ENCODE measurements at places on chromosomes 12 and 14.

DNA sequence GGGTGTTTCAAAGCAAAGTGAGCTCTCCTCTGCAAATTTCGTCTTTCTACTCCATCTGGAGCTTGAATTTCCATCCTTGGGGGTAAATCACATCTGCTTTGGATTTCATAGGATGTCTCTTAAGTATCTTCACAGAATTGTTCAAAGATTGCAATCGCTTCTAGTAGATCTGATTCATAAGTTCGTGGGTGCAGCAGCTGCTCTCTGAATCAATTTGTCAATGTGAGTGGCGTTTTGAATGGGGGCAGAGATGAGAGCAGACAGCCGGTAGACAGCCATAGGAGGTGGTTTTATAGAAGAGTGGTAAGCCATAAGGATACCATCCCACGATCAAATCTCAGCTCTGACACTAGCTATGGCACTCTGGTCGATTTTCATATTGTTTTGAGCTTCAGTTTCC, 146.0 kb upstream of the RPH3A start:
- DNase-seq: no peak

DNA sequence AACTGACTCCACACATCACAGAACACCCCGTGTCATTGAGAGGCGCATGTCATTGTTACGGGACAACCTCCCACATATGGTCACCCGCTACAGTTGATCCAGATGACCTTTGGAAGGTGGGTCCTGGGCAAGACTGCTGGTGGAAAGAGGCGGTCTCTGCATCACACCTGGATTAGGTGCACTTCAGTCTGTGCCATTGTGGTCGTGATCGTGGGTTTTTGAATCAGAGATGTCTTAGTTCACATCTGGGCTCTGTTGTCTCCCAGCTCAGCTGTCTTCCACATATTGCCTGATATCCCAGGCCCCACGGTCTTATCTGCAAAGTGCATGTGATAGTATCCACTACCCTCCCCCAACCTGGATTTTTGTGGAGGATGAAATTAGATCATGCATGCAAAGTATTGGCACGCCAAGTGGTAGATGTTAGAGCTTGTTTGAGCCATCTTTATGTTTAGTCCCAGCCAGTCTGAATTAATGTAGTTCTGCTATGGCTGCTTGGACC, 208.7 kb upstream of the FOXN3 start:
- DNase-seq: no peak

DNA sequence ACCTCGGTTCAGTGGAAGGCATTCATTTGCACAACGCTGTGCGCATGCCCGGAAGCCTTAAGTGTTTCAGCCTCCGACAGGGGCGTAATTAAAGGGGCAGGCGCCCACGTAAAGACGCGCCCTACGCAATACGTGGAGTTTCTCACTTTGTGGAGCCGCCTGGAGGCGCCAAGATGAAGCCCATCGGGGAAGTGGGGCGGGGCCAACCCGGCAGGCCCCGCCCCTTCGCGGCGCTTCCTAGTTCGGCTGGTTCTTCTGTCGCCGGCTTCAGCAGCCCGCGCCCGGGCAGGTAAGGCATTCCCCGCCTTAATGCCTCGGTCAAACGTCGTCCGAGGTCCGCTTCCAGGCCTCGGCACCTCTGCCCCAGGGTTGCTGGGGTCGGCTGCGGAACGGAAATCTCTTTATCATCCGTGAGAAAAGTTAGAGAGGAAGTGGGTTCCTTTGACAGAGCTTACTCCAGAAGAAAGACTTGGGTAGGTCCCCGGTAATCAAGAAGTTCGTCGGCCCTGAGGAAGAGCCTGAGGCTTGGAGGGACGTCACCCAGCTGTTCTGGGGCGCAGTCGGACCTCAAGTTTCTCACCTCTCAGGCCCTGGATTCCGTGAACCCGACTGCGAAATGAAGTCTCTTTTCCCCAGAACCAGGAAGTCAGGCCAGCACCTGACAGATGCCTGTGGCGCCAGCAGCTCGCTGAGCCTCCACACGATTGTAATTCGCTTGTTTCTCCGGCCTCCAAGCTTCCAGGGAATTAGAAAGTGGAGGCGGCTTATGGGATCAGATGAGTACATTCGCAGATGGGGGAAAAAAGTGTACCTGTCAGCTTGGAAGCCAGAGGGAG, at the start of the genes IRAK4 and PUS7L:
TSS of gene IRAK4 (plus strand) at position 224 of the 836 bp plus-strand sequence. CDS start 9,161 bp downstream, outside the sequence.
TSS of gene PUS7L (minus strand) at position 63 of the 836 bp plus-strand sequence. CDS start 3,545 bp downstream, outside the sequence.
- peak; percentile 96 for DNase-seq

- no peak for DNase-seq
These were observed 239.0 kb downstream of the SLC16A7 start for GRCh38 chr12:59834659-59835474.

- no peak for DNase-seq
These were observed 11.1 kb upstream of the MARK3 start for GRCh38 chr14:103374121-103374520.

- DNase-seq: no peak
These were observed 2.5 kb downstream of the SLC38A1 start for GRCh38 chr12:46266382-46266791.

- DNase-seq: no peak
These were observed 1.5 kb upstream of the KCNH3 start for GRCh38 chr12:49537231-49537751.

DNA sequence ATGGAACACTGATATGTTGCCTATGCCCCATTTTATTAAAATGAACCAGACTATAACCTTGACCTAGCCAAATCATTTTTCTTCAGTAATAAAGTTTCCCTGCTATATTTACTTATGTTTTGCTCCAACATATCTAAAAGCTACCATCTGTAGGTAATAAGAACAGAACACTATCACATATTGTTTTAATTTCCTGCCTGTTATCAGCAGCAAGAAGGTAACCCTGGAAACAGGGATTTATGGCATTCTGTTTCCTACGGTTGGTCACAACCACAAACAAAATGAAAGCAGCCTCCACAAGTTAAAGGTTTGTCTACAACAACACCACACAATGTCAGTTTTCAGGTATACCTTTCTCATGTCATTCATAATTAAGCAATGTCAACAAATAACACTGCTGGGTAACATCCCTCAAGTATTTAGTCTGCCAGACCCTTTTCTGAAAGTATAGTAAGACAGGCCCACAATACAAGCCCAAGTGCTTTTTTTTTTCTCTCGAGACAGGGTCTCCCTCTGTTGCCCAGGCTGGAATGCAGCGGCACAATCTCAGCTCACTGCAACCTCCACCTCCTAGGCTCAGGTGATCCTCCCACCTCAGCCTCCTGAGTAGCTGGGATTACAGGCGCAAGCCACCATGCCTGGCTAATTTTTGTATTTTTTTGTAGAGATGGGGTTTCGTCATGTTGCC, 25.5 kb downstream of the GCH1 start:
- DNase-seq: no peak

- DNase-seq: no peak
These were observed 10.4 kb upstream of the NRIP2 start for GRCh38 chr12:2845280-2845679.

DNA sequence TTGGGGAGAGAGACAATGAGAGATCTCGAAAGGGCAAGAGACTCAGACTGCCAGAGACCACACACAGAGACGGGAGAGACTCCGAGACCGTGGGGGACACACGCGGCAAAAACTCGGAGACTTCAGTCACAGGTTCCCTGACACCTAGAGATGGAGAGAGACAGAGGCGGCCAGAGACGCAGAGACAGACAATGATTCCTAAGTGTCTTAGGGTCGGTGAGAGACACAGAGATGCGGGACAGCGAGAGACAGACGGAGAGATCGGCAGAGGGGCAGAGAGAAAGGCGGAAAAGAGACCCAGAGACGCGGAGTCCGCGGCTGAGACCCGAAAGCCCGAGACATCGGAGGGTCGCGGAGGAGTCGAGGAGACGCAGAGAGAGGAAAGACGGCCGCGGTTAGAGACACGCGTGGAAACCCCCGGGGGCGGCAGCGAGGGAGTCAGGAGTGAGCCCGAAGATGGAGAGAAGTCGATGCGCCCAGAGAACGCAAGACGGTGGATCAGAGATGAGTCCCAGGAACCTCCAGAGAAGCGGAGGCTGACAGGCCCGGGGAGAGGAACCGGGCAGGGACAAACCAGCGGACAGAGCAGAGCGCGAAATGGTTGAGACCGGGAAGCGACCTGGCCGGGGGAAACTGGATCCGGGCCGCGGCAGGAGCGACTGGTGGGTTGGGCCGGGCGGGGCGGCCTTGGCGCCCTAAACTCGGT, 7.8 kb downstream of the LHX5 start:
- peak; percentile 71 for DNase-seq

- DNase-seq: no peak
These were observed 2.2 kb upstream of the KRT3 start for GRCh38 chr12:52798003-52798670.

DNA sequence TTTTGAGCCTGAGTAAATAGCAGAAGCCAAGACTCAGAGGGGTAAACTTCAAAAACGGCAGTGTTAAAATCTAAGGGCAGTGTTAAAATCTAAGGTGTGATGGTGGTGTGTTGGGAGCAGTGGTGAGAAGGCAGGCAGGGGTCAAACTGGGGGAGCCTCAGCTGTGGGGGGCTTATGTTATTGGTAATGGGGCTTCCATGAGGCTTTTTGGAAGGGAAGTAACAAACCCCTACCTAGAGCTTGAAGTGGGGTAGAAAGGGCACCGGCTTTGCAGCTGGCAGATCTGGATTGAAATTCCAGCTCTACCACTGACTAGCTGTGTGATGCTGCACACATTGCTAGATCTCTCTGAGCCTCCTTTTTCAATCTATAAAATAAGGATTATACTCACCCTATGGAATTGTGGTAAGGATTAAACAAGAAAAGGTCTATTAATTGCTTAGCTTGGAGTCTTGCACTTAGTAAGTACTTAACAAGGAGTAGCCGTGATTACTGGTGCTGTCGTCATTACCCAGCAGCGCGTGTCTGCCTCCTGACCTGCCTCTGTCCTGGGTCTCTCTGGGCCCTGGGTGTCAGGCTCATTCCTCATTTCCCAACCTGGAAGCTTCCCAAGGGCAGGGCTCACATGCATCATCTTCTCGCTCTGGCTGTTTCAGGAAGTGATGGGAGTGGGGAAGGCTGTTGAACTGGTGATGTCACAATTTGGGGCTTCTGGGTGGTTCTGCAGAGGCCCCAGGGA, 18.5 kb upstream of the KRT80 start:
- DNase-seq: no peak

- DNase-seq: no peak
These were observed 161.1 kb upstream of the EGLN3 start for GRCh38 chr14:34111953-34112352.

- DNase-seq: no peak
These were observed 1.1 kb downstream of the TDG start for GRCh38 chr12:103966736-103967135.

GRCh38 chr14:33709711-33710110, 241.2 kb downstream of the EGLN3 start:
- DNase-seq: no peak

DNA sequence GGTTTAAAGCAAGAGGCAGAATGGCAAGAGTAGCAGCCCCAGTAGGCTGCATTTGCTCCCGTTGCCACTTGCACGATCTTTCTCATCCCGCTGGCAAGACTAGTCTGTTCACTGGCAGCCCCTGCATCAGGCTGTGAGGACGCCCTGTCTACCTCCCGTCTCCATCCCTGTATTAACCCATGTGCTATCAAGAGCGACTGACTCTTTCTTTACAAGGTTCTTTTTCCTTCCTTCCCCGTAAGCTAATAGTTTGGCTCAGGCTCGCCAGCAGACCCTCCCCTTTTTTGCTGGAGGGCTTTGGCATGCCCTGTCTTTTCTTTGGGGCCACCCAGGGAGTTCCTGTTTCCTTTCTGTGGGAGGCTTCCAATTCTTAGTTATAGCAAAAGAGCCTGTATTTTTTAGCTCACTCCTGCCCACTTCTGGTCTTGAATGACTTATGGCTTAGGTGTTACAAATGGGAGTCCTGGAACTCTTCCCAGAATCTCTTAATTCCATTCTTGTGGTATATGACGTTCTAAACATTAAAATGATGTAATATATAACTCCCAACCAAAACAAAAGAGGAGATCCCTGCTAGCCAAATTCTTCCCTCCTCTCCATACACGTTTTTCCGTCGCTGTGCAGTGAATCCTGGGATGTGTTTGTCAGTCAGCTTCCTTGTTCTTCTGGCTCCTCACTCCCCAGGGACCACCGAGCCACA, 149.0 kb downstream of the PRKCH start:
- DNase-seq: peak; percentile 60

- no peak for DNase-seq
These were observed 1.1 kb downstream of the CLMN start for GRCh38 chr14:95318399-95319311.

- no peak for DNase-seq
These were observed 239.1 kb upstream of the PWP1 start for GRCh38 chr12:107446476-107446875.

GRCh38 chr14:55957950-55958349, 160.3 kb upstream of the PELI2 start:
- peak; percentile 58 for DNase-seq

Measured in ecto neural progenitor cell (in vitro differentiated cells).